ENCODE measurements at places on chromosomes 2 and 18. TPM values are rescaled to one million over a fixed set of nuclear protein-coding genes. Genes with fewer than 3 reads are reported as not detected.

The FKBP7 gene
- total RNA-seq: 11.7 TPM

The NT5C1B gene
- total RNA-seq: not detected

The NRP2 gene
- total RNA-seq: 130 TPM

The HOXD10 gene
- 7.4 TPM for total RNA-seq

The MOCOS gene
- 2.7 TPM for total RNA-seq

Measured in A549 treated with RU486 at 1 μM for 4 hours (cell line).